ENCODE measurements at places on chromosomes 6 and 20.

GRCh38 chr6:34773916-34774315 lies 16.6 kb downstream of the SNRPC start:
- no peak for DNase-seq

GRCh38 chr6:42556462-42556861 lies 7.4 kb upstream of the UBR2 start:
- DNase-seq, result no peak

- DNase-seq, result no peak
Observed at GRCh38 chr6:164195942-164196281, 781.4 kb downstream of the QKI start.

DNA sequence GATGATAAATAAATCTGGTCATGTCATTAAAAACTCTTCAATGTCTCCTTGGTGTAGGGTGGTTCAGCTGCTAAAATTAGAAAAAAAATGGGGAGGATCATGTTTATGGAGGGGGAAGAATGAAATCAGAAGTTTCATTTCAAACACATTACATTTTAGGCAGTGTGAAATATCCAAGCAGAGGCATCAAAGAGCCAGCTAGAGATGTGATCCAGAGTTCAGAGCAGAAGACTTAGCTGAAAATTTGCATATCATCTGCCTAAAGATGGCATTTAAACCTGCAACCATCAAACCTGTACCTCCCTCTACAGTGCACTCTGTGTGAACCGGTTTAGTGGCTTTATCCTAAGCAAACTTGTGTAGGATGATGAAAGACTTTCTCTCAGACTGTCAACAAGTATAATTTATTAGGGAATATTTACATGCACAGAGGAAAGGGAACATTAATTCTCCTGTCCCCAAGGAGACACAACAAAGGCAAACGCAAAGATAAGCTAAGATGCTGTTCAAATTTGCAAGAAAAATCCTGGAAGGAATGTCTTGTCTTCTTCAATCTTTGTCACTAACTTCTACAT lies 84.8 kb upstream of the PLEKHG1 start:
- DNase-seq, result no peak

DNA sequence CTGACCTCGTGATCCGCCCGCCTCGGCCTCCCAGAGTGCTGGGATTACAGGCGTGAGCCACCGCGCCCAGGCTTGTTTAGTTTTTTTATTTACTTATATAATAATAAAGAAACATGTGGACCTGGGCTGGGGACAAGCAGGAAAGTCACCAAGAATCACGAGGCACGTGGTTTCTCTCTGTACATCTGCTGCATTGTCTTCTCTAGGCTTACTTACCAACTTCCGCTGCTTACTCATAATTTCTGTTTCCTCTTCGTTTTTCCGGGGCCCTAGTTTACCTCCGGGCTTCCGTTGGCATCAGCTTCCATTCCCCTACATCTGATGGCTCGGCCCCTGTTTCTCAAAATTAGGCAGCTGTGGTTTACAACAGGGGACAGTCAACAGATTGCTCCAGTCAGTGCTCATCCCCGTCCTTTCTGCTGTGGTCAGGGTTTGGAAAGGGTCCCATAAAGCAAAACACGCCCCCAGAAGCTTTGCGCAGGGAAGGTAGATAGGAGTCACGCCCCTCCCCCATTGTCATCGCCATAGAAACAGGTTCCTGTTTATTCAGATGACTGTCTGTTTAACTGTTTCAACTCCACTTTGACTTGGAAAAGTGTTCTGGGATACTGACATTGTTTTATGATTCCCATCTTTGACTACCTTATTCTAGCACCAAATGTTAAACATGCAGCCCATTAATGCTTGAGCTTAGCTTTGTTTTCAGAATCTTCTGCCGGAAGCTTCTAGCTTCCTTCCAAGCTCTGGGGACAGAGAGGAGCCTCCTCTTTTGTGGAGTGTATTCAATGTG lies 31.9 kb upstream of the TXLNB start:
- DNase-seq, result peak; percentile 63

DNA sequence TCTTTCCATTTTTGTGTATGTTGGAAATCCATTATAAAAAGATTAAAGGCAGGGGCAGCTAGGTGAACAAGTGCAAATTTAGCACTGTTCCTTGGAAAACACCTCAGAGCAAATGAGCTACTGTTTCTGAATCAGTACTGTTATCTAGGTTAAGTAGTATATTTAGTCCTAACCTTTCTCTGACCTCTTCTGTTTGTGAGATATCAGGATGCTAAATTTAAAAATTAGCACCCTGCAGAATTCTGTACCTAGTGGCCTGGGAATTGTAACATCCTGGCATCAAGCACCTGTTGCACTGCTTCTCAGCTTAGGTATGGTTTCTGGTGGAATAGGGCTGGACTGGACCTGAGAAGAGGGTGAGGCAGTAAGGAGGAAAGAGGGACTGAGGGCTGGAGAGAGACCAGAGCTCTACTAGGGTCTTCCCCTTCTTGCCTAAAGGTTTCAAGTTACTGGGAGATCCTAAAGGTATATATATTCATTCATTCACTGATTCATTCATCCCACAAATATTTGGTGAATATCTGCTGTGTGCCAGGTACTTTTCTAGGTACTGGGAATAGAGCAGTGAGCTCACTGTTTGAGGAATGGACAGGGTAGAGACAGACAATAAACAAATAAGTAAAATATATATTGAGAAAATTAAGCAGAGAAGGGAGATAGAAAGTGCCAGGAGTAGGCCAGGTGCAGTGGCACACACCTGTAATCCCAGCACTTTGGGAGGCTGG lies 5.2 kb downstream of the ZNF76 start:
- DNase-seq, result no peak

DNA sequence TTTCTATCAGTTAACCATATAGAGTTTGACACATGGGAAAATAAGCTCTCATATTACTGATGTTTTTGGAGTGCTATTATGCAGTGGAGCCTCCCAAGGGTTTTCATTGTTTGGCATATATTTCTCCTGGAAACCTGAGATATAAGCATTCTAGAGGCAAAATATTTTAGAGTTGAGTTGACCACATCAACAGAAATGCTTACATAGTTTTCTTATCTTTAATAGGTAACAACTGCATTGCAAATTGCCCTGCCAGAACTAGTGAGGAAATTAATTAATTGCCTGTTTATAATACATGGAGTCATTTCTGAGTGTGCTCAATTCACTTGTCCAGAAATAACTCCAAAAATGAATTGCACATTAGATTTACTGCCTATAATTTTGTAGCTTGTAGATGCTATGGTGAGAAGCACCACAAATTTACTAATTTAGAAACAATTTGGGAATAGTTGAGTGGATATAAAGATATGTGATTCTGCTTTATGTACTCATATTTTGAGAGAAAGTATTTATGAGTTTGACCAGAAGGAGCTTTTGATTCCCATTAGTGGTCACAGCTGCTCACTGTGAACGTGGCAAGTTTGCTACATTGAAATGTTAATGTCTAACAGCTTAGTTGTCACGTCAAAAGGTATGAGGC lies 288.7 kb downstream of the CD109 start:
- DNase-seq, result no peak

GRCh38 chr20:14470231-14470899 lies 133.0 kb upstream of the FLRT3 start:
- DNase-seq, result no peak
